Mesothelial cell of epicardium (in vitro differentiated cells): ENCODE measurements at places on chromosomes 2 and 18. TPM values are rescaled to one million over a fixed set of nuclear protein-coding genes. Genes with fewer than 3 reads are reported as not detected.

Gene FIGN
- total RNA-seq, result 11.5 to 12.6 TPM (median 11.9 TPM) in 3 replicates

Gene IL1A
- 3.9 to 4.8 TPM (median 4.4 TPM) in 3 replicates for total RNA-seq

Gene AGPS
- total RNA-seq, result 43.9 to 47.9 TPM (median 47.3 TPM) in 3 replicates

Gene TMEM198
- 3.6 to 4.0 TPM (median 3.7 TPM) in 3 replicates for total RNA-seq

Gene TBR1
- 0.09 to 0.13 TPM in 2 of 3 replicates, not detected in the other for total RNA-seq

Gene NOL4
- total RNA-seq, result 1.4 to 2.6 TPM (median 2.6 TPM) in 3 replicates

Gene ATP6V1B1
- total RNA-seq, result 0.44 to 0.66 TPM in 2 of 3 replicates, not detected in the other

Gene NR4A2
- total RNA-seq, result 1.6 to 2.1 TPM (median 1.7 TPM) in 3 replicates

Gene PROKR1
- 0.09 to 0.14 TPM (median 0.11 TPM) in 3 replicates for total RNA-seq

Gene CCBE1
- total RNA-seq, result 68.0 to 80.6 TPM (median 71.1 TPM) in 3 replicates

Gene TM4SF20
- total RNA-seq, result not detected in 3 replicates

Gene KIF1A
- 46.2 to 49.5 TPM (median 48.9 TPM) in 3 replicates for total RNA-seq

Gene SCN3A
- 0.11 to 0.23 TPM (median 0.16 TPM) in 3 replicates for total RNA-seq

Gene C2orf72
- total RNA-seq, result 0.76 to 0.78 TPM (median 0.77 TPM) in 3 replicates

Gene CAPG
- 86.3 to 92.4 TPM (median 89.2 TPM) in 3 replicates for total RNA-seq

Gene DBI
- total RNA-seq, result 38.9 to 44.9 TPM (median 43.3 TPM) in 3 replicates

Gene C2orf66
- 0.18 to 0.44 TPM (median 0.27 TPM) in 3 replicates for total RNA-seq

Gene FAM228A
- total RNA-seq, result 1.1 to 1.4 TPM (median 1.4 TPM) in 3 replicates

Gene MOB4
- total RNA-seq, result 22.5 to 26.0 TPM (median 26.0 TPM) in 3 replicates

Gene GRHL1
- total RNA-seq, result 8.2 to 10.4 TPM (median 9.7 TPM) in 3 replicates

Gene SGPP2
- total RNA-seq, result 0.23 to 0.42 TPM (median 0.25 TPM) in 3 replicates

Gene NPC1
- 35.5 to 39.9 TPM (median 35.8 TPM) in 3 replicates for total RNA-seq

Gene ALS2
- 36.1 to 40.8 TPM (median 36.5 TPM) in 3 replicates for total RNA-seq

Gene ANKRD62
- total RNA-seq, result not detected in 3 replicates

Gene SLC9A2
- 0.04 TPM in 1 of 3 replicates, not detected in the others for total RNA-seq

Gene RNU2-63P
- total RNA-seq, result 10.0 to 14.8 TPM (median 13.0 TPM) in 3 replicates

Gene MAP3K20
- 33.7 to 37.1 TPM (median 34.1 TPM) in 3 replicates for total RNA-seq

Gene TXNDC2
- 0.29 TPM in 1 of 3 replicates, not detected in the others for total RNA-seq

Gene AMER3
- total RNA-seq, result not detected in 3 replicates

Gene DES
- 33.0 to 38.5 TPM (median 37.0 TPM) in 3 replicates for total RNA-seq

Gene PSD4
- 16.6 to 21.4 TPM (median 20.1 TPM) in 3 replicates for total RNA-seq

Gene HYCC2
- 18.9 to 20.3 TPM (median 19.1 TPM) in 3 replicates for total RNA-seq

Gene UGT1A10
- not detected in 3 replicates for total RNA-seq

Gene MARCHF4
- 0.05 to 0.09 TPM (median 0.09 TPM) in 3 replicates for total RNA-seq

Gene RAB17
- total RNA-seq, result 10.6 to 12.7 TPM (median 11.0 TPM) in 3 replicates

Gene CYTIP
- 0.38 TPM in 1 of 3 replicates, not detected in the others for total RNA-seq

Gene NTSR2
- total RNA-seq, result not detected in 3 replicates

Gene TIMM21
- 22.8 to 24.4 TPM (median 24.0 TPM) in 3 replicates for total RNA-seq

Gene DSC3
- total RNA-seq, result 29.1 to 32.6 TPM (median 30.9 TPM) in 3 replicates

Gene MAPK4
- total RNA-seq, result 6.1 to 6.3 TPM (median 6.1 TPM) in 3 replicates

Gene KCNK3
- total RNA-seq, result 6.3 to 6.9 TPM (median 6.6 TPM) in 3 replicates

Gene GKN1
- not detected in 3 replicates for total RNA-seq

Gene RGPD3
- total RNA-seq, result 0.09 to 0.18 TPM (median 0.18 TPM) in 3 replicates

Gene ERMN
- not detected in 3 replicates for total RNA-seq

Gene OTOS
- total RNA-seq, result not detected in 3 replicates

Gene GAL3ST2
- total RNA-seq, result 0.86 to 1.1 TPM (median 1.1 TPM) in 3 replicates

Gene CPLX4
- not detected in 3 replicates for total RNA-seq

Gene MAIP1
- total RNA-seq, result 17.5 to 20.2 TPM (median 19.2 TPM) in 3 replicates

Gene ZNF804A
- total RNA-seq, result 2.7 to 2.8 TPM (median 2.7 TPM) in 3 replicates

Gene NXPH2
- total RNA-seq, result 4.6 to 6.1 TPM (median 4.8 TPM) in 3 replicates

Gene MOGAT1
- not detected in 3 replicates for total RNA-seq

Gene SELENOI
- total RNA-seq, result 28.1 to 32.0 TPM (median 29.1 TPM) in 3 replicates
